ENCODE measurements at places on chromosomes 4 and X. TPM values are rescaled to one million over a fixed set of nuclear protein-coding genes. Genes with fewer than 3 reads are reported as not detected.

DNA sequence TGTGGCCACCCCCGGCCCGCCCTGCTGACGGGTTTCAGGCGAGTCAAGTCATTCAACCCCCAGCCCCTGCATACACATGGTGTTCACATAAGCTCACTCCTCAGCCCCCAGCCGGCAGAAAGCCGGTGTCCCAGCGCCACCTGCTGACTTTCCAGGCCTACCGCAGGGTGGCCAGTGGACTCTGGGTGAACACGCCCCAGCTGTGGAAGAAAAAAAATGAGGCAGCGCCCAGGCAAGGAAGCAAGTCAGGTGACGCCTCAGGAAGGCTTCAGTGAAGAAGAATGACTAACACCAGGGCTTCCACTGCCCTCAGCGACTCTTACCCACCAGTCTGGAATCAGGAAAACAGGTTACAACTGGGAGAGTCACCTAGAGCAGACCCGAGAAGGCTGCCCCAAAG lies 15.8 kb downstream of the BCAP31 start:
- peak; percentile 95 for DNase-seq

DNA sequence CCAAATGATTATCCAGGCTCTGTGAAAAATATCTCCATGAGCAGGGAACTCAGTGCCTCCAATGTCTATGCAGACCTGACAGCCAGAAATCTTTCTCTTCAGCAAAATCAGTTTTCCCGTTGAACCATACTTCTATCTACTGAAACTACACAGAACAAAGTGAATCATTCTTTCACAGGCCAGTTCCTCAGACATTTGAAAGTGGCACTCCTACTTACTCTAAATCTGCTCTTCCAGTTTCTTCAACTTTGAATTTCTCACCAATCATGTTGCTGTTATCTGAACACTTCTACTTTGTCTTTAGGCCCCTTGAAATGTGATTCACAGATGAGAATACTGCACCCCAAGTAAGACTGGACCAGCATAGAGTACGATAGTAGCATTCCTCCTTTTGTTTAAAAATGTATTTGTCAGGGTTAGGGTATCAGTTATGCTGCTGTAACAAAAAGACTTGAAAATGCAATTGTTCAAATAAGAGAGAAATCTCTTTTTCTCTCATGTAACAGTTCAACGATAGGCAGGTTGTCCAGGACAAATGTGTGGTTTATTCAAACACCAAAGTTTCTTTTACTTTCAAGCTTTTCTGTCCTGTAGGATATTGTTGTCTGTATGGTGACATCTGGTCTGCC lies 210.6 kb upstream of the KLF3 start:
- no peak for DNase-seq

DNA sequence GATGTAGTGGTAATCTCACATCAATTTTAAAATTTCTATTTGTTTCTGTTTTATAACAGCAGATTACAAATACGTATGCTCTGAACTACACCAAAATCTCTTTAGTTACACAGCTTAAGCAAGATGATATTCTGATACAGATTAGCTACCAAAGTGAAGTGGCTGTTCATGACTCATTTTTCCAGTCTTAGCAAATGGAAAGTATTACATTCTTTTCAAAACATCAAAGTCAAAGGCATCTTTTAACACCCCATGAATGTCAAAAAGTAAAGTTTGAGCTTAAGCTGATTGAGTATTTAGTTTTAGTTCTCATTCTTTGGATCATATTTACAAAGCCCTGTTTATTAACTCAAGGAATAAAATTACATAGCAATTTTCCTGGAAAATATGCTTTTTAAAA lies 6.6 kb upstream of the HPGDS start:
- peak; percentile 27 for DNase-seq

GRCh38 chr4:6969826-6970800 lies 60.5 kb downstream of the TBC1D14 start:
- DNase-seq, result no peak

DNA sequence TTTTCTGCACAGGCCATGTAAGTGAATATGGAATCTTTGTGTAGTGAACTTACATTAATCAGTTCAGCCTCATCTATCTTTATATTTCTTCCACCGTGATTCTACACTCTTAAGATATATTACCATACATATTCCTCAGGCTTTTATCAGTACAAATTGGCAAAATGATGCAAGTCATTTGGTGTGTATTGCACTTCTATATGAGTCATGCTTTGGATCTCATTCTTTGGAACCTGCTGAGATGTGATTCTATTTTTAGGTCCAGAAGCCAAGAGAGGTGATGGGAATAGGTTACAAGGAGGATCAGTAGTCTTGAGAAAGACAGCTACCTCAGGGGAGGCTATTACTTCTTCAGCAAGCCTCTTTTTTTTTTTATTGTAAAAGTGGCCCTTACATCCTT lies 204.4 kb downstream of the ZNF330 start:
- no peak for DNase-seq

The TBX22 gene
- not detected for total RNA-seq

GRCh38 chrX:72255445-72255844 lies 16.6 kb upstream of the ERCC6L start:
- peak; percentile 66 for DNase-seq

DNA sequence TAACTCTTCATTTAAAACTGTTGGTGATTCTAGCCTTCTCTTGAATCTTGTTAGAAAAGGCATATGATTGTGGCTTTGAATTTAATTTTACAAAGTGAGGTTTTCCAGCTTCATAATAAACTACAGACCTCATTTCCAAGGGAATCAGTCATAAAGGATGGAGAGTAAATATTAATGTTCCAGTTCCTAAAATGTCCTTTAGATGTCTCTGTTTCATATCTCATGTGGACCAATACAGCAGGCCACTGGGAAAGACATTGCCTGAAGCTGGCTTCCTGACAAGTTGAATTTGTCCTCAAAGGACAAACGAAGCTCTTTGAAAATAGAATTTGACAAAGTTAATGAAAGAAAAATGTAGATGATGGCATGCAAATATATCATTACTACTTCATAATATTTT lies 125.4 kb downstream of the ZNF330 start:
- no peak for DNase-seq

DNA sequence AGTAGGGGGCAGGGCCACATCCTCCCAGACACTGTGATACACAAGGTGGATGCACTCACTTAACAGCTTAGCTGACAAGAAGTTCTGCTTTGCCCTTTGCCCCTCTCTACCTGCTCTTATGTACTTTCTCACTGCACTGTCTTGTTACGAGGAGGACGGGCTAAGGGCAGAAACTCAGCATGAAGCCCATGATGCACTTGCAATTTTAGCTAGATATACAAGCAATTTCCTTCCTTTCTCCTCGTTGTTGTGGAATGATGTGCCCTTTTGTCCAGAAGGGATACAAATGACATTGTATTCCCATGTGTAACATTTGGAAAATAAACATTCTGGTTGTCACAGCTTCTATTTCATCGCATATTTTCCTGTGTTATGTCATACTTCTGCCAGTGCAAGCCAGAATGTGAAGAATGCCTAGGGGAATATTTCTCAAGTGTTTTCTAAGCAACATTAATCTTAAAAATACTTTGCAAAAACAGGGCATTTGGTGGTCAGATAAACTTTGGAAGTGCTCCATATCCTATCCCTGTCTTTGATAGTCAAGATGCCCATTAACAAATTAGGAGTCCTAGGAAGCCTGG lies 47.2 kb downstream of the MAOA start:
- no peak for DNase-seq

GRCh38 chr4:113636877-113637276 lies 124.7 kb downstream of the CAMK2D start:
- no peak for DNase-seq

DNA sequence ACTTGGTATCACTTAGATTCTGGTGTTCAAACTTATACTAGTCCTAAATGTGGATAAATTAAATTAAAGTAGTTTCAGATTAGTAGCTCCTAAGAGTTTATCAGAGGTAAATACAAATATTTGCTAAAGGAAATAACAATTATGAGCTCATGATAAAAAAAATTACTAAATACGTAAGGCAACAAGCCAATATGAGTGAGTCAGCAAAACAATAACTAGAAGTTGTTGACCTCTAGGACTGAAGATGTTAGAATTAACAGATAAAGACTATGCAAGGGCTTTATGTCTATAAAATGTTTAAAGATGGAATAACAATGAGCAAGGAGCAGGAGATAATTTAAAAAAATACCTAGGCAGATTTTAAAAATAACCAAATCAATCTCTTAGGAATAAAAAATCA lies 195.8 kb downstream of the CLCN4 start:
- no peak for DNase-seq

The RHOXF2 gene
- under 0.01 TPM for total RNA-seq

DNA sequence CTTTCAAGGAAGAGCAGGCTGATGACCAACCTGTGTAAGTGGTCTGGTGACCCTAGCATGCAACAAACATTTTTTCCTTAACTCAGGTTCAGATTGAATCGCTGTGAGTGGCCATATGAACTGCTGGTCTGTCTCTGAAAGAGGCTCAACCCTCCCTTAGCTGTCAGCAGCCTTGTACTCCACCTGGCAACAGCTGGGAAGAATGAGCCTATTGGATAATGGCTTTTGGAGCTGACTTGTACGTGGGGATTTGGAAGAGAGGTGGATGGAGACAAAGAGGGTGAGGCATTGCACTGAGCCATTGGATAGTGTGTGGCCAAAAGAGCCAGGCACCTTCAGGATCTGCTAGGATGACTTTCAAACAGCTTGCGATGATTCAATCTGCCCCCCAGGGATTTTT lies 35.7 kb upstream of the BMP15 start:
- no peak for DNase-seq

DNA sequence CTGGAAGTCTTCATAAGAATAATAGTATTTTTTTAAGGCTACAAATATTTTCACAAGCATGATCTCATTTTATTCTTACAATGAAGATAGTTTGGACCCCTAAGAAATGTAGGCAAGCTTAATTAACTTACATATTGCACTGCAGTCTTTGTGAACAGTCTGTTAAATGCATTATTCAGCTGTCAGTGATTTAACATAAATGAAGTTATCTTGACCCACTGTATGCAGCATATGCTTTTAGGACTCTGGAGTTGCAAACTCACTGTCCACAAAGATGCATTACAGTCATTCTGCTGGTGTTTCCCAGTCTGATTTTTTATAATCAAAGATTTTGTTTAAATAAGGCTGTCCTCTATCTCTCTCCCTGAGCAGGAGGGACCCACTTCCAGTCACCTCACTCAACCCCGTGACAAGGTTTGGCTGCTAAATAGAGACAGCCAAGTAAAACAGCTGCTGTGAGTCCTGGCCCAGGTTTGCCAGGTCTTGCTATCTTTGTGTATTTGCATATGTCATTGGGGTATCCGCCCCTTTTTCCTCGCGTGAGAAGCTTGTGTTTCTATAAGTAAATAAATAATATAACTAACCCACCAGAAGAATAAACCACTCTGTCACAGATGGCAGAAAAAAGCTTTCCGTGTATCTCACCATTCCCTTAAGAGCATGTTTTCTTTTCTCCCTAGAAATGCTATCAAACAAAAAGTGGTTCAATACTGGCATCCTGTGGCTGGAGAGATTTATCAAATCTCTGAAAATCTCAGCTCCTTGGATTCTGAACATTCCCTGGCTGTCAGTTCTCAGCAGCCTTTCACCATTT lies 67.0 kb downstream of the SLC7A11 start:
- DNase-seq, result no peak

GRCh38 chr4:80382090-80382832 lies 46.7 kb downstream of the CFAP299 start:
- no peak for DNase-seq

GRCh38 chr4:20256381-20256881 lies 4.7 kb downstream of the SLIT2 start:
- DNase-seq, result peak; percentile 82

The SYP gene
- total RNA-seq, result 0.29 TPM

DNA sequence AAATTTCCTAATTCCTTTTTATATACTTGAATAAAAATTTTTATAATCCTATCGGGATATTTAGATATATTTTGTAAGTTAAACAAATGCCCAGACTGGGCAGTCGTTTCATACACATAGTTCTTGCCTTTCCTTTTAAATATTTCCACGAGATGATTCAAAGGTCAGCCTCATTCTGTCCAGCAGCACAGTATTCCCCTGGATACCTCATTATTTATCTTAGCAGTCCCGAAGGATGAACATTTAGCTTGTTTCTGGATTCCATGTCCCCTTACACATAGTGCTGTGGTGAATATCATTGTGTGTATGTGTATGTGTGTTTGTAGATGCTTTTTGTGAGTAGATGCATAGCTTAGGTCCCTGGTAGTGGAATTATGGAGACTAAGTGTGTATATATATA lies 38.3 kb downstream of the RAPGEF2 start:
- peak; percentile 62 for DNase-seq

- DNase-seq, result no peak
These were observed 42.0 kb downstream of the HPRT1 start for GRCh38 chrX:134501941-134502340.

GRCh38 chr4:53967986-53968385 lies 96.4 kb downstream of the CHIC2 start:
- peak; percentile 49 for DNase-seq

- DNase-seq, result peak; percentile 58
These were observed 91.6 kb downstream of the MAGEB17 start for GRCh38 chrX:16258882-16259281.

Measured in osteoblast (primary cell).